ENCODE measurements at places on chromosomes 1 and 21.

DNA sequence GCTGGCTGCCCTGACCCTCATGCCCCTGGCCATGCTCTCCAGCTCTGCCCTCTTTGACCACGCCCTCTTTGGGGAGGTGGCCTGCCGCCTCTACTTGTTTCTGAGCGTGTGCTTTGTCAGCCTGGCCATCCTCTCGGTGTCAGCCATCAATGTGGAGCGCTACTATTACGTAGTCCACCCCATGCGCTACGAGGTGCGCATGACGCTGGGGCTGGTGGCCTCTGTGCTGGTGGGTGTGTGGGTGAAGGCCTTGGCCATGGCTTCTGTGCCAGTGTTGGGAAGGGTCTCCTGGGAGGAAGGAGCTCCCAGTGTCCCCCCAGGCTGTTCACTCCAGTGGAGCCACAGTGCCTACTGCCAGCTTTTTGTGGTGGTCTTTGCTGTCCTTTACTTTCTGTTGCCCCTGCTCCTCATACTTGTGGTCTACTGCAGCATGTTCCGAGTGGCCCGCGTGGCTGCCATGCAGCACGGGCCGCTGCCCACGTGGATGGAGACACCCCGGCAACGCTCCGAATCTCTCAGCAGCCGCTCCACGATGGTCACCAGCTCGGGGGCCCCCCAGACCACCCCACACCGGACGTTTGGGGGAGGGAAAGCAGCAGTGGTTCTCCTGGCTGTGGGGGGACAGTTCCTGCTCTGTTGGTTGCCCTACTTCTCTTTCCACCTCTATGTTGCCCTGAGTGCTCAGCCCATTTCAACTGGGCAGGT lies 3.8 kb downstream of the GPR61 start:
- DNase-seq = no peak

- DNase-seq = no peak
These were observed 3.2 kb downstream of the SH2D5 start for GRCh38 chr1:20729155-20729931.

DNA sequence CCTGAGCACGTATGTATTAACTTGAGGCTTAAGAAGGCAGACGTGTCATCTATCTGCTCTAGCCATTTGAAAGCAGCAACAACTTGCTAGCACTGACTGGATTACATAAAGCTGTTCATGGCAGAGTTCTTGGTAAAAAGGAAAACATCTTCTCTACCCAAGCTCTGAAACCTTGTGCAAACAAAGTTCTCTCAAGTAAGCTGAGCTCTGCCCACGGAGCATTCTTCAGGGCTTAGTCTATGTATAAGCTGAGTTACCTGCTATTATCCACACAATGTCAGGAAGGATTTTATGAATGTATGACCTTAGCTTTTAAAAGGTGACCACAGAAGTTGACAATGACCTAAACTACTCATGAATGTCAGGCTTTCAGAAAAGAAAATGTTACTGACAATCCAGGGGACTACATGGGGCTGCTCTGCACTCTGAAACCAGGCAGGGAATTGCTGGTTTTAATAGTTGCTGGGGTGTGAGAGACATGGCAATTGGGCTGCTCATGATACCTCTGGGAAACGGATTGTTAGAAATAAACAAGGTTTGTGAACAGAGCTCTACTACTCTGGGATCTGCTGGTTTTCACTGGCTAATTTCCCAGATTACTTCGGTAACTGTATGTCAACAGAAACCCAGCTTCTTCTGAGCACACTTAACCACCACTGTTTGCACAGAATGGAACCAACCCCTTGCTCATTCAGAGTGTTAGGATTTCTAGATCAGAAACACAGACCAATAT lies 29.6 kb upstream of the CCN1 start:
- DNase-seq = no peak

DNA sequence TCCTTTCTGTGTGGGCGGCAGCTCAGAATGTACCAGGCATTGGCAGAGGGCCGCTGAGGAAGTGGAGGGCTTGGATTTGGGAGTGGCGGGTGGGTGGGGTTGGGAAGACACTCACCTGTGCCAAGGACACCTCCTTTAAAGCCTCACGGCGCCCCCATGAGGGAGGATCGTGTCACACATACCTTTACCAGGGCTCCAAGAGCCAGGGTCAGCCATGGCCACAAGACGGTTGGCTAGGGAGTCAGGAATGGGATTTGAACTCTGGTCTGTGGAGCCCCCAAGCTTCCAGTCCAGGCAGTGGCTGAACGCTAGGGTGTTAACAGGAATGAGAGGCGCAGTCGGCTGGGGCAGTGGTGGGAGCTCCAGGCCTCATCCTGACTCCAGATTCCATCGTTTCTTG lies 4.6 kb downstream of the NBL1 start:
- DNase-seq = peak; percentile 28

DNA sequence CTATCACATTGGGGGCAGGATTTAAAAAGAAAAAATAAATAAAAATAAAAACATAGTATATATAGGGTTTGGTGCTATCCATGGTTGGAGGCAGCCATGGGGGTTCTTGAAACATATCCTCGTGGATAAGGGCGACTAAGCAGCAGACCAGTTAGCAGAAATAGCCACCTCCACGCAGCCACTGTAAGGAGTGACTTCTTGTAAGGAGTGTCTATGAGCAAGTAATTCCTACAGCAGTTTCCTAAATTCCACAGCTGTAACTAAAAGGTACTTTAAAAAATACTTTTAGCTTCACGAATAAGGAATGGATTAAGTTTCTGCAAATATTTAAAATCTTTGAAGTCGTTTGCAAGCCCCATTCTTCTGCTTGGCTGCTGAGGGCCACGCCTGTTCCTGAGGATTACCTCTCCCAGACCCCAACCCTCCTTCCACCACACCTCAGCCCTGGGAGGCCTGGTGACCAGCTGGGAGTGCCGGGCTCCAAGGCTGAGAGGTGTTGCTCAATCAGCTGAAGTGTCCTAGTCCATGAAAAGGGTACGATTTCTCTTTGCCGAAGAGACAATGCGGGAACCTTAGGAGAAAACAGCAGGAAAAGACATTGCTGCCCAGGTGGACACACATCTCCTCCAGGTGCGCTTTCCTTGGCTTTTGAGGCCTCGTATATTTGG lies 115.3 kb downstream of the ADSS2 start:
- no peak for DNase-seq

DNA sequence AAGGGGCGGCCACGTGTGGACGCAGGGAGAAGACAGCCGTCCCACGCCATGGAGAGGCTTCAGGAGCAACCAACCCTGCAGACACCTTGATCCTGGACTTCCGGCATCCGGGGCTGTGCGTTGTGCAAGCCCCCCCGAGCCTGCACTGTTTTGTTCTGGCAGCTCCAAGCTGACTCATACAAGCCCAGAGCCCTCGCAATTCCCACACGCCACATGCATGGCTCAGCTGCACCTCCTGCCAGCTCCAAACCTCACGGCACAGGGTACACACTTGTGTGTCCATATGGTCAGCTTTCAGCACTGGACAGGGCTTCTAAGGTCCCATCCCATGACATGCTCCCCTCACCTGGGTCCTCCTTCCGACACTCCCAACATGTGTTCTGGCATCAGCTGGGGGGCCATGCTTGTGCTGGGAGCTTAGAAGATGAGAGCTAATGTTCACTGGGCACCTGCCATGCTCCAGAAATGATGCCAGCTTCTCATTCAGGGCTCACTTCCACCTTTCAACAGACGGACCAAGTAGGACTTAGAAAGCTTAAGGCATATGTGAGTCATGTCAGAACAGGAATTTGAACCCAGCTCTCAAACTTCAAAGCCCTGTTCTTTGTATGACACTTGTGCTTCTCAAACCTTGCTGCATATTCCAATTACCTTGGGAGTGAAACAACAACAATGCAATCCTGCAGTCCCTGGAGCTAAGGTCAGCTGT lies 137.3 kb downstream of the PGBD5 start:
- DNase-seq = no peak

GRCh38 chr1:39711966-39712340 lies 20.7 kb upstream of the HPCAL4 start:
- DNase-seq = no peak

GRCh38 chr1:40050863-40051262 lies 10.3 kb downstream of the CAP1 start:
- DNase-seq = no peak

DNA sequence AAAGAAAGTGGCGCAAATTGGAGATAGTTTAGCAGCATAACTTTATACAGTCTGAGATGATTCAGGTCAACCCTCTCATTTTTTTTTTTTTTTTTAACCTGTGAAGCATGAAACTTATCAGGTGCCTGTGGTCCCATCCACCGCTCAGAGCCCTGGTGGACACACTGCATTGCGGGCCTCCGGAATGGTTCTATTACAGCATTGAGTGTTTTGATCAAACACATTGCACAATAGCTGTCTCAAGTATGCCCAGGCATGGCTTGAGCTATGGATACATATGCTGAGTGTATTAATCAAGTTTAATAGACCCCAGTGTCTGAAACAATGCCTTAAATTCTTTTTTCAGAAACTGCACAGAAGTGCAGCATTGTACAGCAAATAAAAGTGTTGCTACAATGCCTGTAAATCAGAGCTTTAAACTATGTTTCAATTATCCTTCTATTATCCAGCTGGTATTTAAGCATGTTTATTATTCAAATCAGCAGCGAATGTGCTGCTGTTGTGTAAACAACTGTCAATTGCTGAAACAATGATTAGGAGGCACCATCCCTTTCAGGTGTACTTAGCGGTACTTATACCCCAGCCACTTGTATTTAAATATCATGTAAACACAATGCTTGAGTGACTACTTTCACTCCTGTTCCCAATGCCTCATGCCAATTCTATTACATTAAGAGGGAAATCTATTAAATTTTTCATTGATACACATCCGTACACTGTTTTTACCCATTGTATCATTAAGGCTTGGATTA lies 456.6 kb downstream of the RPS6KC1 start:
- DNase-seq = peak; percentile 49

DNA sequence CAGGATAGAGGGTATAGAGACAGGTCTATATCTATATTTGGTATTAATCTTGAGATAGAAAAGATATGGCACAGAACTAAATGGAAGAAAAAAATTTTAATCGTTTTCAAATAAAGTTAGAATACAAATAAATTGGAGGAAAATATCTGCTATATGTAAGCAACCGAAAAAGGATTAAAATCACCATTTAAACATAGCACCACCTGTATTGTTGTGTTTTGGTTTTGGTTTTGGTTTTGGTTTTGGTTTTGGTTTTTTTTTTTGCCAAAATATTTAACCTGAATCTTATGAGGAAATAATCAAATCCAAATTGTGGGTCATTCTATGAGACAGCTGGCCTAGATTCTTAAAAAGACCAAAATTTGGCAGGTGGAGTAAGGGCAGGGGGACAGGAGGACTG lies 28.5 kb upstream of the ANGPTL1 start:
- no peak for DNase-seq

All from COR-L47 (cell line).